ENCODE measurements at places on chromosomes 16 and 17. TPM values are rescaled to one million over a fixed set of nuclear protein-coding genes. Genes with fewer than 3 reads are reported as not detected.

Gene COASY
- total RNA-seq = 17.1 TPM

Gene ASPSCR1
- 3.5 TPM for total RNA-seq

Gene PPP1R27
- total RNA-seq = not detected

Gene TAOK2
- 56.2 TPM for total RNA-seq

Gene USP36
- total RNA-seq = 27.9 TPM

Gene TPSD1
- not detected for total RNA-seq

Gene CCDC200
- total RNA-seq = not detected

Gene CDRT15
- not detected for total RNA-seq

Gene ITGAL
- total RNA-seq = 4.7 TPM

DNA sequence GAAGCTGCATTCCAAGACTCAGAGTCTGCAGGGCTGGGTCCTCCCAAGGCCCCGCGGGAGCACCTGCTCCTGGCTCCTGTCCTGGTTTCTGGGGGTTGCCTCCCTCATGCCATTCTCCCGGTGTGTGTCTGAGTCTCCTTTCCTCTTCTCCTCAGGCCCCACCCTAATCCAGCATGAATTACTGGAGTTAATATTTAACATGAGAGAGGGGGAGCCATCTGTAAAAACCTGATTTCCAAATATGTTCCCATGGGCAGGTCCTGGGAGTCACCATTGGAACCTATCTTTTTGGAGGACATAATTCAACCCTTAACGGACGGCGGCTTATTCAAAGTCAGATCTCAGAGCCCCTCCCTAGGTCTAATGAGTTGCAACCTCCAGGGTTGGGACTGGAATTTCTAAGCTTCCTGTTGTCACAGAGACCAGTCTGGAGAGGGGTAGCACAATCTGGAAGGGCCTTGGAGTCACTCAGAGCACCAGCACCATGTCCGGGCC lies 5.4 kb downstream of the C17orf99 start:
- no peak for DNase-seq

- no peak for DNase-seq
These were observed 6.6 kb downstream of the CCL23 start for GRCh38 chr17:36011201-36011600.

GRCh38 chr16:49592546-49593423 lies 219.2 kb downstream of the C16orf78 start:
- DNase-seq = no peak

GRCh38 chr16:52963212-52963854 lies 89.4 kb downstream of the CHD9NB start:
- no peak for DNase-seq

GRCh38 chr16:86669937-86670749 lies 91.8 kb downstream of the FOXL1 start:
- DNase-seq = no peak

DNA sequence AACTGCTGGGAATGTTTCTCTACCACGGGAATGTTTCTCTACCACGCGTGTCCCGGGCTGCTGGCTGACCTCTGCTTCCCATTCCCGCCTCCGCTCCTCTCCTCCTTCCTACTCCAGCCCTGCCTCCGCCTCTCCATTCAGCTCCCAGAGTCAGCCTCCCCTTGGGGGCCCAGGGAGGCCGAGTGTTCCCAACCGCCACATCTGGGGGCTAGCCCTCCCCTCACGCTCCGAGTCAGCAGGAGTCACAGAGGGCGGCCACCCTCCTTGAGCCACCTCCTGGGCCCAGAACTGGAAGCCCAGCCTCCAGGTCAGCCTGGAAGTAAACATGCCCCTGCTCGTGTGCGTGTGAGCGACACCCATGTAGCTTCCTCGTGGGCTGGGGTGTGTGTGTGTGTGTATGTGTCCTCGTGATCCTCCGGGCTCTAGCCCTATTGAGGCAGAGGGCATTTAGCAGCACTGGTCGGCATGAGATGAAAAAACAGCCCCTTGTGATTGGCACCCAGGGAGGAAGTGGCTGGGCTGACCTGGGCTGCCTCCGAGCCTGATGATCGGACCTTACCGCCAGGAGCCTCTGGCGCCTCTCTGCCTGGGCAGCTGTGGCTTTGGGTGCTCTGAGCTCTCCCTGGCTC lies 7.3 kb downstream of the CYGB start:
- DNase-seq = peak; percentile 82

- peak; percentile 55 for DNase-seq
These were observed 717 bp upstream of the CNP start for GRCh38 chr17:41965694-41966462.

- peak; percentile 64 for DNase-seq
These were observed 47.2 kb downstream of the ANKRD11 start for GRCh38 chr16:89442990-89443726.

DNA sequence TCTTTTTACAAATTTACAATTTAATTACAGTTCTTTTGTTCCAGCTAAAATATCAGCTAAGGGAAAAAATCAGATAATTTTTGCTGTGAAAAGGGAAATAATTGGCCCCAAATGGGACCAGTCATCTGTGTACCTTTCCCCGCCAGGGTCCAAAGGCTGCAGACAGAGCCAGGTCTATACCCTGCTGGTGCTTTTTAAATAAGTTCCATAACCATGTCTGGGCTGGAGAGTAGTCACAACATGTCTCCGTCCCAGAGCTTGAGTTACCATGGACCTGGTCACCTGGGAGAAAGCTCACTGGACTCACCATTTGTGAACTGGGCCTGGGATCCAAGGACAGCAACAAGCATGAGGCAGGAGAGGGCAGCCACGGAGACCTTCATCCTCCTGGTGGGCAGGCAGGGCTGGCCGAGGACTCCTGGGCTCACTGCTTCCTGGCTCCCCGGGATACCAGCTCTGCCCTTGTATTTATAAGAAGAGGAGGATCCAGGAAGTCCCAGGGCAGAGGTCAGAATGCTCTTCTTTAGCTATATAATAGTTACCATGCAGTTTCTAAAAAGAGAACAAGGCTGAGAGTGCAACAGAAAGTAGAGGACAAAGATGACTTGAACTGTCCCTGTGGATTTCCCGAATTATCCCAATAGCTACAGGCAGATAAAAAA lies at the start of gene CCL15:
CCL15 (minus strand) TSS at position 444 of the 662 bp plus-strand sequence; CDS start at position 383, 61 bp downstream.
- DNase-seq = no peak

GRCh38 chr17:42153919-42154742 lies 658 bp downstream of the RAB5C start:
- no peak for DNase-seq

DNA sequence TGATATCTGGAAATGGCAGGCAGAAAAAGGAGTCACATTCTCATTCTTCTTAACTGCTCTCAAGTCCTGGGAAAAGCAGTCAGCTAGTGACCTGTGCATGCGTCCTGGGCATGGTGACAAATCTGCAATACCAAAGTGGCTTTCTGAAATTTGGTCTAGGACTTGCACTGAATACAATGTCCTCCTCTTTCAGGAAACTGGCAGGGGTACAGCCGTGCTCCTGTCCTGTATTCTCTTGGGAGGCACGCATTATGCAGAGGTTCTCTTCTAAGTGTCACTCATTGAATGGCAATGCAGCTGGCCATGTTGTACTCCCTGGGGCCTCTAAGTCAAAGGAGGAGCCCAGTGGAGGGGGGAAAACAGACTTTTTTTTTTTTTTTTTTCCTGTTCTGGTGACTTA lies 10.6 kb downstream of the PHF12 start:
- no peak for DNase-seq

DNA sequence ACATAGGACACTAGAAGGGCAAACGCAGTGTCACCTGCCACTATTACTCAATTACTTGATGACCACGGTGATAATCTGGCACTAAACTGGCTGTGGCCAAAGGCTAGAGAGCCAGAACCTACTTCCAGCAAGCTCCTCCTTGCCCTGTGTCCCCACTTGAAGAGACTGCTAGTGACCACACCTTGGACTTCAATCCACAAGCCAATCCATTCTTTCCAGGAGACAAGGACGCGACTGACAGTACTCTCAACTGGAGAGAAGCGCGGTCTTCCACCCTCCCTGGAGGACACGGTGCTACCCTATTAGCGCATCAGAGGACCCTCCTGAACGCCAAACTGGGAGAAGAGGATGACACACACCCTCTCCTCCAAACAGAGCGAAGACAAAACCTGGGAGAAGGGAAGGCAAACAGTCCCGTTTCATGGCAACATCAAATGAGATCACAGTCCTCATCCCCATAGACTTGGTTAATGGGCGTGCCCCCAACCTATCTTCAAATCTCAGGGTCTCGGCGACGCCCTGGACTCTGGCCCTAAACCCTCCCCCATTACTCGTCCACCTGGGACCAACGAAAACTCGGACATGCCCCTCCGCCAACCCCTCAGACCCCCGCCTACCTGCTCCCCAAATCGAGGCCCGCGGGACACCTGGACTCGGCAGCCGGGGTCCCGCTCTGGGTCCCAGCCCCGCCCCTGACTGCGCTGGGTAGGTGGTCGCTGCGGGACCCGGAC lies 508 bp downstream of the FLCN start:
- DNase-seq = no peak

- no peak for DNase-seq
These were observed 18.4 kb downstream of the SOX9 start for GRCh38 chr17:72139212-72139611.

- no peak for DNase-seq
These were observed 37.8 kb upstream of the TMC5 start for GRCh38 chr16:19379838-19380237.
